ENCODE measurements at places on chromosomes 13 and 19.

- no peak for DNase-seq
Observed at GRCh38 chr13:58579468-58579867, 947.9 kb downstream of the PCDH17 start.

- peak; percentile 59 for DNase-seq
Observed at GRCh38 chr13:52010890-52011631, at the start of gene ATP7B. TSS of gene ATP7B (minus strand) at chr13:52011450. CDS start at chr13:52011337, 113 bp downstream.

- DNase-seq: no peak
Observed at GRCh38 chr13:22081430-22081829, 410.6 kb downstream of the FGF9 start.

DNA sequence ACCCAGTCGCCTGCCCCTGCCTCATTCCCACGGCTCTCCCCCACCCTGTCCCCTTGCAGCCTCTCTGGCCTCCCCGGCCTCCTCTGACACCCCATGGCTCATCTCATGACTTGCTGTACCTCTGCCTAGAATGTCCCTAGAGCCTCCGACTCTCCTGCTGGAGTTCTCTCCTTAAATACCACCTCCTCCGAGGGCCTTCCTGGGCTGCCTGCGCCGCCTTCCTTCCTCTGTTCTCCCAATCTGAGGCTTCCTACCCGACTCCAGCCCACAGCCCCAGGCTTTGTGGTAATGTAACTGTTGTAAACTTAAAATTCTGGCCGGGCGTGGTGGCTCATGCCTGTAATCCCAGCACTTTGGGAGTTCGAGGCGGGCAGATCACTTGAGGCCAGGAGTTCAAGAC lies 27.7 kb downstream of the GPR42 start:
- no peak for DNase-seq

DNA sequence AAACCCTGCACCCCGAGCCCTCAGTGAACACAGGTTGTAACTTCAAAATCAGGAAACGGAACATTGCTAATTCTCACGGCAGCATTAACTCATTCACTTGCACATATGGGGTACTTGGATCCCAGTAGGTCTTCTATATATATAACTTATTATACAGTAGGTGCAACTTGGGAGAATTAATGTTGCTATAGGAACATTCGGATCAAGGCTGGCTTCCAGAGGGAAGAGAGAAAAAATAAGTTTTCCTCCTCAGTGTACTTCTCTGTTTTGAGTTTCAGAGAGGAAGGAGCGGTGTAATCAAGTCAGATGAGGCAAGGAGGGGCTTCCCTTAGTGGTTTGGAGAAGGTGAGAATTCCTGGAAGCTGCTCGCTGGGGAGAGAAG lies 90.9 kb upstream of the ZNF507 start:
- DNase-seq: no peak

DNA sequence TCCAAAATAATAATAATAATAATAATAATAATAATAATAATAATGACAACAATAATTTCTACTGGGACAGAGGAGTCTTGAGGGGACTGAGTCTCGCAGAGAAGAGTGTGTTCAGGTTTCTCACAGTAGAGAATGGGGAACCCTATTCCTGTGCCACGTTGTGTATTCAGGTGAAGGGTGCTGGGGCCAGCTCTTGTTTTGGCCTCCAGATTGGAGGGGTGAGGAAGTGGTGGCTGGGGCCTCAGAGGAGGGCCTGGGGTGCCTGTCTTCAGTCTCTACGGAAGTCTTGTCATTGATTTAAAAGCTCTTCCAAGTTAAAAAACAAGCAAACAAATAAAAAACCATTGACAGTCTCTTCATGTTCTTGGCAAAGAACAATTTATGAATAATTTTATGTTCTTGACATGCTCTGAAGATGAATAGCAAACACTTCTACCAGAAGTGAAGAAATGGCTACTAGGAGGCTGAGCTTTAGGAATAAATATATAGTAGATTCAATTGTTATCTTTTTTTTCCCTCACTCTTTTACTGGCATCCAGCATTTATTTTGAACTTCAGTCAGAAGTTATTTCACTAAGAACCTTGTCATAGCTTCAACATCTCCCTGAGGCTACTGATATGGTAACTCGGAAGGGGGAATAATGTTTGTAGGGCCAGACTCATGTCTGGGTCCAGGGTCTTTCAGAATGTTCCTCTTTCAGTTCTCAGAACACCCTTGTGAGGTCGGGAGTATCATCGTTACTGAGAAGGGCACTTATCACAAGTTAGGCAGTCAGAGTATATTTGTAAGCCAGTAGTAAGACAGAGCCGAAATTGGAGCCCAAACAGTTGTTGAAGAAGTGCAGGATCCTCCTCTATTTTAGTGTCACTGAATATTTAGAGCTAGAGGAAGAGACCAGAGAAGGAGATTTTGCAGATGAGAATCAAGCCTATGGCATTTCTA lies 13.1 kb downstream of the LRCH1 start:
- no peak for DNase-seq

DNA sequence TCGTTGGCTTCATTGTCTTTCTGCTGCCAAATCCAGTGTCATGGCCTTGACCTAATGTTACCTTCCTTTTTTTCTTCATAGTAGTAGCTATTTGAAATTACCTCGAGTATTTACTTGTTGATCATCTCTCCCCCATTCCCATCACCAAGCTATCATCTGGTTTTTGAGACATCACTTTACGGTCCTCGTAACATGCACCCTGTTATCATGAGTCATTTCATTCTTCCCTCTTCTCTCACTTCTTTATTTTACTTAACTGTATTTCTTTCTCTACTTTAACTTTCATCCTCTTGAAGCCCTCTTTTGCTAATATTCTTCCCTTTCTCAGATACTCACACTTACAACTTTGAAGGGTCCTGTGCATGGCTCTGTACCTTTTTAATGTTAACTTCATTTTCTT lies 31.8 kb downstream of the TPP2 start:
- no peak for DNase-seq

- no peak for DNase-seq
Observed at GRCh38 chr19:4429256-4429655, 26.8 kb downstream of the CHAF1A start.

DNA sequence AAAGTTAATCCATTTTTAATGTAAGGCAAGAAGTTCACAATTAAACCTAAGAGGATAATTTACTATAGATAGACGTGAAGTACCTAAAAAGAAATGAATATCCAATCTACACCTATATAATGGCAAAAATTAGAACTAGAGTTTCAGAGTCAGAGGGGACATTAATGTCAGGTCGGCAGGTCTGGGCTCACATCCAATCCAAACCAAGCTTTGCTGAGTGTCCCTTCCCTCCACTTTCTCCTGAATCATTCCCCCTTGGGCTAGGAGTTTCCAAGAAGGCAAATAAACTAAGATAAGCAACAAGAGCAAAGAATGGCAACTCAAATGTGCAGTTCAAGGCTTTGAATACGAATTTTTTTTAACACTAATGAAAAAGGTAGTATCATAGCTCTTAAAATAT lies 2.9 kb downstream of the FLT3 start:
- DNase-seq: no peak

- DNase-seq: peak; percentile 17
Observed at GRCh38 chr13:21676611-21677021, 5.7 kb downstream of the FGF9 start.

DNA sequence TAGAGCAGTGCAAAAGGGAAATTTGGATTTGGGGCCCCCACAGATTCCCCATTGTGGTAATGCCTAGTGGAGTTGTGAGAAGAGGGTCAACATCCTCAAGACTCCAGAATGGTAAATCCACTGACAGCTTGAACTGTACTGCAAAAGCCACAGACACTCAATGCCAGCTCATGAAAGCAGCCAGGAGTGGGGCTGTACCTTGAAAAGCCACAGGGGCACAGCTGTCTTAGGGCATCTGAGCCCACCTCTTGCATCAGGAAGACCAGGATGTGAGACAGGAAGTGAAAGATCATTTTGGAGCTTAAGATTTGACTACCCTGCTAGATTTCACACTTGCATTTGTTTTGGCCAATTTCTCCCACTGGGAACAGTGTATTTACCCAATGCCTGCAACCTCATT lies 1548.9 kb upstream of the PCDH20 start:
- no peak for DNase-seq

DNA sequence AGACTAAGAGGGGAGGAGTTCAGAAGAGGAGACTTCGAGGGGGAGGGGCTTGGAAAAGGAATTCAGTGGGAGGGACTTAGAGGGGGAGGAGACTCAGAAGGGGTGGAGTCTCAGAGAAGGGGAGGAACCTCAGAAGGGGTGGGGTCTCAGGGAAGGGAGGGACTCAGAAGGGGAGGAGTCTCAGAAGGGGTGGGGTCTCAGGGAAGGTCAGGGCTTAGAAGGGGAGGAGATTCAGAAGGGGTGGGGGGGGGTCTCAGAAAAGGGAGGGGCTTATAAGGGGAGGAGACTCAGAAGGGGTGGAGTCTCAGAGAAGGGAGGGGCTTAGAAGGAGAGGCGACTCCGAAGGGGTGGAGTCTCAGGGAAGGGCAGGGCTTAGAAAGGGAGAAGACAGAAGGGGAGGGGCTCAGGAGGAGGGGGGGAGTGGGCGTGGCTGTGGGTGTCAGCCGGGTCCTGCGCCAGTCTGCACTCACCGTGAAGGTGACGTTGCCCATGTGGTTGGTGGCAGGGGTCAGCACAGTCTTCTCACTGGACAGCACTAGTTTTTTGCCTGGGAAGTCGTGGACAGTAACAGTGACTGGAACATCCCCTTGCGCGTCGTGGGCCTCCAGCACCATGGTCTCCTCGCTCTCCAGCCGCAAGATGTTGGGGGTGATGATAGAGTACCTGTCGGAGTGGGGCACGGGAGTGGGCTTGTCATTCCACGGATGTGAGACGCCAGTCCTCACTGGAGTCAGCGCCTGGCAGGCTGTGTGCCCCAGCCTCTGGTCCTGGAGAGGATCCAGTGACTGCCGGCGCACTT lies 1.5 kb downstream of the C3 start:
- DNase-seq: peak; percentile 79

DNA sequence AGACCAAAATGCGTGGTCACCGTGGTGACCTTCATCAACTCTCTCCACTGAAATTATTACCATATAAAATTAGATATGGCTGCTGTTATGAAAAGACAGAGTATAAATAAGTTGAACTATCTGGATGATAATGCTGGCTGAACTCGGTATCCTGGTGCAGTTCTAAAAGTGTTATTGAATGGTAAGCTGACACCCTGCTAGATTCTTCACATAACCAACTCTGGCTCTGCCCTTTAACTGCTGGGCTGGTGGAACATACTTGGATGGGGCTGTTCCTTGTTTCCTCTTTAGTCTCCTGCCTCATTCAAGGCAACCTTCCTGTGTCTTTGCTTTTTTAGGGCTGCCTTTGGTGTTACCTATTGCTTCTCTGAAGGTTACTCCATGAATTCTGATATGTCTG lies 106.9 kb downstream of the FGF9 start:
- no peak for DNase-seq

- DNase-seq: no peak
Observed at GRCh38 chr19:33290956-33291622, 11.2 kb downstream of the CEBPA start.

- peak; percentile 43 for DNase-seq
Observed at GRCh38 chr13:34942732-34943435, 814 bp downstream of the NBEA start.

Data from HAP-1 (cell line).